ENCODE measurements at places on chromosomes 11 and 22.

DNA sequence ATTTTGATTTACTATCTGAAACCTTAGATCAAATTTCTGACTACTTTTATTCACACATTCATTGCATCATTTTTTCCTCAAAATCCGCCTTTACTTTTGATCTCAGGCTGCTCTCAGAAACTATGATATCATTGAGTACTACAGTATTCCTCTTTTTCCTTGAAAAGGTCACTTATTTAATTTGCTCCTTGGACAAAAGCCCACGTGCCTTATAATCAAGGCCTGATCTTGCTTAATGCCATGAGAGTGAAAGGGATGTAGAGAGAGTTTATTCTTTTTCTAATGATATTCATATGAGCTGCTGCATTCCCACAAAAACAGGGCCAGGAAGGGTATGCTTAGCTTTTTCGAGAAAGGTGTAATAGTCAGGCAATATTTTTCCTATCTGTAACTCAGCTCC lies 327.0 kb downstream of the ETS1 start:
- DNase-seq = no peak

DNA sequence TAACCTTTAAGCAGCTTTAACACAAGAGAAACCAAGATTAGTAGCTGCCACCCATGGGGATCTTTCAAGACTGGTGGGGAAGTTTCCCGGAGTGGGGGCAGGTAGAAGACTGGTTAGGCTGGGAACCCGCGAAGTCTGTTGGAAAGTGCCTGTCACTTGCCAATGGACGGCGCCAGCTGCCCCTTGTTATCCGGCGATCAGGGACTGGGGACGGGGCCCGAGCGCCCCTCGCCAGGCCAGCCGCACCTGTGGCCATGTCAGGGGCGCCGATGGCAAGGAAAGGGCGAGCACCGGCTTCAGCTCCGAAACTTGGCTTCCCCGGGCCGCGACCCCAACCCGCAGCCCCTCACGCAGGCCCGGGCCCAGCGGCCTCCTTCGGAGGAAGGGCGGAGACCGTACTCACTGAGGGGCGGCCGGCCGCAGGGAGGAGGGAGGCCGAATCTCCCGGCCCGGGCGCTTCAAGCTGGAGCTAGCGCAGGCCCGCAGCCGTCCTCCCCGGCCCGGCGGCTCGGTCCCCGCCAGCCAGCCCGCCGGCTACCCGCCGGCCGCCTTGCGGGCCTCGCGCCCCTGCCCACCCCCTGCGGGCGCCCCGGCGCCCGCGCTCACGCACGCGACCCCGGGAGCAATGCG lies 539 bp downstream of the EIF4ENIF1 start:
- DNase-seq = peak; percentile 20

DNA sequence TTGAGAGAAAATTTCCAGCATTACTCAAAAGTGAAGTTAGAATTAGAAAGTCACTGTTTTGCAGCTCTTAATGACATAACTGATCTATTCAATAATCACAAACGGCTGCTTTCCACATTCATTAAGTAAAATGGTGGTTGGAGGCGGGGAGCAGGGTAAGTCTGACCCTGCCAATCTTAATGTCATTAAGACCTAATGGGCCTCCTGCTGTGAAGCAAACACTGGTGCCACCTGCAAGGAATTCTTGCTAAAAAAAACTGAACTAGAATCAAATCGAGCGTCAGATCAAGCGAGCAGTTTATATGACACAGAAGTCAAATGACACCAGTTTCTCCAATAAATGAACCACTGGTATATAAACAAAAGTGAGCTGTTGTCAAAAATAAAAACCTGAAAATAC lies 351.5 kb downstream of the BRD1 start:
- DNase-seq = no peak

- DNase-seq = no peak
Observed at GRCh38 chr11:106468086-106468485, 390.6 kb downstream of the AASDHPPT start.

GRCh38 chr11:24805671-24806070 lies 308.8 kb downstream of the LUZP2 start:
- no peak for DNase-seq

DNA sequence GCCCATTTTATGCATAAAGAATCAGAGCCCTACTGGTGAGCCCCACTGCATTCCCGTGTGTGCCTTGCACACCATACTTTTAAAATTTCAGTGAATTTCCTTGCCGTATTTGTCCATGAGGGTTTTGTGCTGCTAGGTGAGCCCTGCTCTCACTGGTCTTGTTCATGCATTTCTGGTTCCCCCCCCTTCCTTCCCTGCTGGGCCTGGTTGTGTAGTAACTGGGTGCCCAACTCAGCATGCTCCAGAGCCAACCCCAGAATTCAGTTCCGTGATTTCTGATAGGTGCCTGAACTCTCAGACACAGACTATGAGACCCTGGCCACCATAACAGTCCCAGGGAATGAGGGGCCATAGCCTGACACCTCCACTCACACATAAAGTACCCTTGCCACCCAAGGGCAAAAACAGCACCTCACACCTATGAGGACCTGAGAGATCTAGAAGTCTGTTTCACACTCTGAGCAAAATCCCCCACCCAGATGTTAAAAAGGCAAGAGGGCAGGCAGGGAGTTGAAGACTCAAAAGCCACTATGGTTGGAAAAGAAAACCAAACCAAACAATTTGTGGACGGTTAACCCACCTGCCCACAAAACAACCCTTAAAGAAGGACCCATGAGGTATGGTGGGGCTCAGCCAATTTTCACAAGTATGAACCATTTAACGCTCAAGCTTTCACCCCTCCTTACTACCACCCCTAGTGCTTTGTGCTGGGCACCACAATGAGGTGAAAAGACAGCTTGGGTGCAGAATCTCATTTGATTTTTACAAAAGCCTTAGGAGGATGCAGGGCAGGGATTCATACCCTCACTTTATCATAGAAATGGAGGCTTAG lies 16.8 kb upstream of the IL10RA start:
- DNase-seq = no peak

GRCh38 chr11:4060182-4060923 lies 34.2 kb upstream of the RRM1 start:
- no peak for DNase-seq

- peak; percentile 18 for DNase-seq
Observed at GRCh38 chr22:50074551-50075530, 10.4 kb downstream of the MLC1 start.

DNA sequence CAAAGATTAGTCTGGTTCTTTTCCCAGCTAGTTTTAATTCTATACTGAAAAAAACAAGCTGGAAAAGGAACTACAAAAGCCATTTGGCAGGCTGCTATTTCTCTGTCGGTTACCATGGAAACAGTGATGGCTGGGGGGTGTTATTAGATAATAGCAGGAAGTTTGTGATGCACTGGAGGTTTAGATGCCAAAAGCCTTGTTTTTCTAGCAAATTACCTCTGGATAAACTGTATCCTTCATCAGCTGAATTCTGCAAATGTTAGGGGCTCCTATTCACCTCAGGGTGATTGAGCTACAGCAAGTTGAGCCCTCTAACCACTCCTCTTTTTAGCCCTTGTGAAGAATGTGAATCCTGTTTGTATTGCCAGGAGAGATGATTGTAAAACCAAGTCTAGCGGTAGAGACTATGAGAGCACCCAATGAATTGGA lies 25.2 kb downstream of the ALKBH3 start:
- DNase-seq = no peak

DNA sequence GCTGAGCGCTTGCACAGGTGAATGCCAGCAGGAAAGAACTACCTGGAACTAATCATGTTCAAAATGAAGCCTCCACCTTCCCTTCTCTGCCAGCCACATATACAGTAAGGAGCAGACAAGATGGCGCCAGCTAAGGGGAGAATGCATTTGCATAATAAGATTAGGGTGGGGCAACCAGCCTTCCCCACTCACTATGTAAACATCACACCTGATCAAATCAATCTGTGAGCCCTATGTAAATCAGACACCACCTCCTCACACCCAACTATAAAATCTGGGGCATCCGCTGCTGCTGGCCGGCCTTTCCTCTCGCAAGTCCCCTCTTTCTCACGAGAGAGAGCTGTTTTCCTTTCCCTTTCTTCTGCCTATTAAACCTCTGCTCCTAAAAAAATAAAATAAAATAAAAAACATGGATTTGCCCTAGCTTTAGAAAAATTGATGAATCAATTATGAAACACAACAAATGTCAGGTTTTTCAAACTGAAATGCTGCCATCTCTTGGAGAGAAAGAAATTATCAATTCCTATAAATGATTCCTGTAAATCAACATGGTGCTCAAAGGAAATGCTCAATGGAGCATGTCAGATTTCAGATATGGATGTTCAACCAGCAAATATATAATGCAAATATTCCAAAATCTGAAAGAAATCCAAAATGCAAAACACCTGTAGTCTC lies 108.9 kb downstream of the SGSM3 start:
- DNase-seq = no peak

DNA sequence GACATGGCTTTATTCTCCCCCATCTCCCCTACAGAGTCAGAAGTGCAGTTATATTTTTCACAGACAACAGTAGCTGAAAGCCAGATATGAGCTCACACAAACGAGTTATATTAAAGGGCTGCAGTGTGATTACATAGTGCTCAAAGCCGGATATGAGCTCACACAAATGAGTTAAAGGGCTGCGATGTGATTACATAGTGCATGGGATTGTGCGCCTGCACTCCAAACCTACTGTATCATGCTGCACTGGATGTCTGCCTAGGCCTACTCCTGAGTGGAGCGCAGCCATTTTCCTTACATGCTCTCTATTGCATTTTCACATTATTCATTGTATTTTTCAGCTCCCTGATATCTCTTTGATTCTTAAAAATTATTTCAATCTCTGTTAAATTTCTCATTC lies 414.6 kb upstream of the LARGE1 start:
- DNase-seq = no peak

DNA sequence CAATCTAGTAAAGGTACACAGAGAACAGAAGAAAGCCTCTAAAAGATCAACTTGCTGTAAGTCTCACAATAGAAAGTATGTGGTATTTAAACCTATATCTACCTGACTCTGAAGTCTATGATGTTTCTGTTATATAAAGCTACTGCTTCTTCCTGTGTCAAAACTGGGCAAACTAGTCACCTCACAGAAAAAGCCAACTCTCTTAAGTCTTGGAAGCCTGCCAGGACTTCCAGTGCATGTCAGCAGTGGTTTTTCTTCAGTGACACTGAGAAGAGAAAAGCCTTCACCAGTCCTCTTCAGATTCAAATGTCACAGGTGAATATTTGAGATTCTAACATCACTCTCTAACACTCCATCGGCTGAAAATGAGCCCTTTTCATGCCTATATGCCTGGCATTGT lies 808.0 kb downstream of the DLG2 start:
- no peak for DNase-seq

DNA sequence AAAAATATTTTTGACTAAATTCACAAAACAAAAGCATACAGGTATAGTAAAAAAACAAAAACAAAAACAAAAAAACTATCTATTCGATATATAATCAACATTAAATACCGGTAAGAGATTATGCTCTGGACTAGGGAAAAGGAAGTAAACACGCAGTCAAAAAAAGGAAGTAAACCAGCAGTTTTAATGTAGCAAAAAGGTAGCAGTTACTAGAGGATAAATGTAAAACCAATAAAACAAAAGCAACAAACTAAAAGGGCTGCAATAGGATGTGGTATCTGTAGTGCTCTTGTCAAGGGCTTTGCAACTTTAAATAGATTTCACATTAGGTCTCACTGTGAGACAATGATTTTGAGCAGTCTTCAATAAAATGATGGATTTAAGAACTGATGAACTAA lies 2.4 kb downstream of the TRIM22 start:
- no peak for DNase-seq

DNA sequence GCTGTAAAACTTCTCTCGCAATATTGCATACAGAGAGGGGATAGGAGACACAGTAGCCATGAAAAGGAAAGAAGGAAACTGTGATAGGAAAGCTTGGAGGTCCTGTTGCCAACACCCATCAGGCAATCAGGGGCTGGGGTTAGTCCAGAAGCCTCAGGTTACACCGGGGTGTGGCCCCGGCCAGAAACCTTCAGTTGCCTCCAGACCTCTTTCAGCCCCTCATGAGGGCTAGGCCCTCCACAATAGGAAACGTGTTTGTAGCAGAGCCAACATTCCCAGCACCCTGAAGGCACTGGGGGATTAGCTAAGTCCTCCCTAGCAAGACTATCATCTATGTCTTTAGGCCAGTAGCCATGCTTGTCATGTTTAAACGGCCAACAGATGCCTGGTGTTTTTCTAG lies 1048.0 kb upstream of the CNTN5 start:
- DNase-seq = no peak

DNA sequence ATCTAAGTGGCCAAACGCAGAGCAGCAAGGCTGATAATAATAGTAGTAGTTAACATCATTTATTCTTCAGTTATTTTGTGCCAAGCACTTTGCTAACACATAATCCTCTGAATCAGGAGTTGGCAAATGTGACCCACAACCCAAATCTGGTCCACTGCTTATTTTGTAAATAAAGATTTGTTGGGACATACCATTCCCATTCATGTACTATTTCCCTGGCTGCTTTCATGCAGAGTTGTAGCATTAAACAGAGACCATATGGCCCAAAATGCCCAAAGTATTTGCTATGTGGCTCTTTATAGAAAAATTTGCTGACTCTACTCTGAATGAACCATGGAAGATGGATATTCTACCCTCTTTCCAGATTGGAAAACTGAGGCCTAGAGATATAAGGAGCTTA lies 50.3 kb downstream of the COMMD9 start:
- DNase-seq = no peak

DNA sequence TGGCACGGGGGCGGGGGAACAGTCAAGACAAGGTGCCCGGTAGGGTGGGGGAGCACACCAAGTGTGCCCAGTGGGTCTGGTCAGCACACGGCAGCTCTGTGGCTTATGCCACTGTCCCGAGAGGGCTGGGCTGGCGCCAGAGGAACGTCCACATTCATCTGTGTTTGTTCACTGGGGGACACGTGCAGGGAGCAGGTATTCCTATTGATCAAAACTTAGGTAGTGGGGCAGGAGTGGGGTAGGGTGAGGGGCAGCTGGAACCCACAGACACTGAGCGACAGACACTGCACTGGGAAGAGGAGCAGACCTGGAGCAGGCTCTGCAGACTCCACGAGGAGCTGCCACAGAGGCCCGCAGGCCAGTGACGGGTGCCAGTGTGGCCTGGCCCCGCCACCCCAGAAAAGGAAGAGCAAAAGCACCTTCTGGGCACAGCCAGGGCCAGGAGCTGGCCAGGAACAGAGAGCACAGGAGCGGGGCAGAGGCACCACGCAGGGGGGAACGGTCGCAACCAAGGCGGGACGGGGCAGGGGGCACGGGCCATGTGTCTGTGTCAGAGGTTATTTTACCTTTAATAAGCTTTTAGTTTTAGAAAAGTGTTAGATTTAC lies 2.1 kb upstream of the MOB2 start:
- no peak for DNase-seq

GRCh38 chr11:45446434-45446833 lies 160.3 kb upstream of the SYT13 start:
- DNase-seq = no peak

Data from 8988T (cell line).